ENCODE measurements at places on chromosomes 7 and 10. TPM values are rescaled to one million over a fixed set of nuclear protein-coding genes. Genes with fewer than 3 reads are reported as not detected.

DNA sequence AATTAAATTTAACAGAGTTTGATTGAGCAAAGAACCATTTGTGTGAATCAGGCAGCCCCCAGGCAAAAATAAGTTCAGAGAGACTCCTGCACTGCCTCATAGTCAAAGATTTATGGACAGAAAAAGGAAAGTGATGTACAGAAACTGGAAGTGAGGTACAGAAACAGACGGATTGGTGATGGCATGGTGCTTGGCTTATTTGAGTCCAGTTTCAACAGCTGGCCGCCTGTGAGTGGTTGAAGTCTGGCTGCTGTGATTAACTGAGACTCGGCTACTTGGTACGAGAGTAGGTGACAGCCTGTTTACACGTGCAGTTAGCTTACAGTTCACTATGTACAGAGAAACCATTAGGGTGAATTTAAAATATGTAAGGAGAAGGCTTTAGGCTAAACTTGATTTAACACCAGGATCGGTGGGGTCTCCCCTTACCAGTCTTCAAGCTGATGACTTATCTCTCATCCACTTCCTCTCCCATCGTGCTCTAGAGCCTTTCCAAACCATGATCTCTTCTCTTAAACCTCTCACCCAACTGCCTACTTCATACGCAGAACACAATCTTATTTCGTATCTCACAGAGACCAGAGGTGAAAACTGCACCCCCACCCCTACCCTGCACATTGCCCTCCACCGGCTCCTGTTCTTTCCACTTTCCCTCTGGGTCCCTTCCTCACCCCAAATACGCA, 5.0 kb upstream of the MSMB start:
- H3K36me3 ChIP-seq, result no peaks in the 10 kb centered on the region
- H3K27me3 ChIP-seq, result no peaks in the 10 kb centered on the region
- no peak overlapping the region for H3K27ac ChIP-seq

DNA sequence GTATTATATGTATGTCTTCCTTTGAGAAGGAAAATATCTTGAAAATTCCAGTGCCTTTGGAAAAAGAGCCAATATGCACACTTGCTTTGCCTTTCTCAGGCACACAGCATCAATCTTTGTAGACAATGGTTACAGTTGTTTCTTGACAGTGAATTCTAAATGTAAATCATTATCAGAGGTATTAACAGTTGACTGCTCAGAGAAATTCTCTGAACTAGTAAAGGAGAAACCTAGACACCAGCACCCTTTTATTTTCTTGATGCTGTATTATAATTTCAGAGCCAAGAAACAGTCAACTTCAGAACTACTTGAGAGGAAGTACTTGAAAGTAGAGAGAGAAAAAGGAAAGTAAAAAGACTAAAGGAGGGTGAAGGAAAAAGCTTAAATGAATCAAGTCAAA, 185.8 kb upstream of the SMIM30 start:
- no peaks in the 10 kb centered on the region for H3K27me3 ChIP-seq
- H3K36me3 ChIP-seq, result no peaks in the 10 kb centered on the region
- H3K27ac ChIP-seq, result no peak overlapping the region

DNA sequence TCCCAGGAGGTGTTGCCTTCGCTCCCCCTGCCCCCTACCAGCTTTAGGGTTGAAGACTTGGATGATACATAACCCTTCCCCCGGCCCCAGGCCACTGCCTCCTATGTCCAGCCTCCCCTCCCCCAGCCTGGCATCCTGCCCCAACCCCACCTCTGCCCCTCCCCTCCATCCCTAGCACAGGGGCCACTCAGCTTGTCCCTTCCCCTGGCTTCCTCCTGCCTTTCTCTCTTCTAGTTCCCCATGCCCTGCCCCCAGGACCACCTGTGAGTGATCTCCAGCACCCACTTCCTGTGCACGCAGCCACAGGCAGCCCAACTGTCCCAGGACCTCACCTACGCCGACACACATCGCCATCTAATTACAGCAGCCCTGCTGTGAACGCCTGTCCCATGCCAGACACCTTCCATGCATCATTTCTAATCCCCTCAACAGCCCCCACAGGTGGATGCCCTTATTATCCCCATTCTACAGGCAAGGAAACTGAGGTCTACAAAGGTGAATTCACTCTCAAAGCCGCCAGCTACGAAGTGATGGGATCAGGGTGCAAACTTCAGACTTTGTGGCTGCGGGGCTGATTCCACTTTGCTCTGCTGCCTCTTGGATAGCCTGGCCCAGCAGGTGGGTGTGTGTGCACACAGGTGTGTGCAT, 82.4 kb upstream of the CHST15 start:
- H3K36me3 ChIP-seq, result no peaks in the 10 kb centered on the region
- no peak overlapping the region for H3K4me3 ChIP-seq
- no peaks in the 10 kb centered on the region for H3K27me3 ChIP-seq
- no peak overlapping the region for H3K27ac ChIP-seq
- no peak for DNase-seq

DNA sequence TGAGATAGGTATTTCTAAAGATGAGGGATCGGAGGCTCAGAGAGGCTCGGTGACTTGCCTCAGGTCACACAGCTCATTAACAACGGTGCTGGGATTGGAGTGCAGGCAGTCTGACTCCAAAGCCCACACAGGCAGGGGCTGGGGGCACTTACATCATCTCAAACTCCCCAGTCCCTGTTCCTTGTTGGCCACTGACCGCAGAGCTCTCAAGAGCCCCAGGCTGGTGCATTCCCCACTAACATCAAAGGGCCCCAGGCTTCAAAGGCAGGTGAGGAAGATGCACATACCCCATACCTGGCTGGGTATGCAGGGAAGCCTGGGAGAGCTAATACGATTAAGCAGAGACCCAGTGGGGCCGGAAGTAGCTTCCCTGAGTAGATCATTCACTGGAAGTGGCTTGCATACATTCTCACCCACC, 13.7 kb upstream of the NODAL start:
- no peaks in the 10 kb centered on the region for H3K36me3 ChIP-seq
- H3K27me3 ChIP-seq, result peaks cover 41% of the 10 kb centered on the region
- no peak for DNase-seq
- no peak overlapping the region for H3K27ac ChIP-seq
- peaks cover 29% of the 10 kb centered on the region for H3K4me1 ChIP-seq
- H3K4me3 ChIP-seq, result no peak overlapping the region

The INHBA gene
- total RNA-seq, result 9.0 TPM

Data from muscle of leg (tissue), 16 donors.